Stimulated activated CD8-positive, alpha-beta memory T cell treated with anti-CD3 and anti-CD28 coated beads, Interleukin-7, amount 100 ng/mL, for 1 hour (primary cell): ENCODE measurements at places on chromosomes 7 and 10.

DNA sequence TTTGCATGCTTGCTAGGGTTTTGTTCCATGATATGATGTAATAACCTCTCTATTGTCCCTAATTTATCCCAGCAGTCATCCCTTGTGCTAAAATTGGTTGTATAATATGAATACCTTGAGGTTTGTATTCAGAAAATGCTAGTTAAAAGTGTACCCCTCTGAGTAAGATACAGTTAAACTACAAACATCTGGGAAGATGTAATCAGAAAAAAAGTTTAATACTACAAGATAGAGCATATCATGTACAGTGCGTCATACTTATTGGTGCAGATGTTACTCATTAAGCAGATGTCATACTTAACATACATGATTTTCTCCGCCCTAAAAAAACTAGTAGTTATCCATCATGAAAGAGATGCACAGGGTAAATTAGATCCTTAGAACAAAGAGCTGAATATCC lies 336.1 kb upstream of the KCND2 start:
- no peak for DNase-seq

- no peak for DNase-seq
Measured at GRCh38 chr10:10660054-10660453, 357.6 kb upstream of the CELF2 start.

GRCh38 chr7:50631100-50631499 lies 65.9 kb upstream of the DDC start:
- no peak for DNase-seq

- DNase-seq = no peak
Measured at GRCh38 chr10:13047529-13048206, 46.2 kb upstream of the CCDC3 start.

GRCh38 chr10:18079665-18080295 lies 60.4 kb upstream of the CACNB2 start:
- DNase-seq = no peak

DNA sequence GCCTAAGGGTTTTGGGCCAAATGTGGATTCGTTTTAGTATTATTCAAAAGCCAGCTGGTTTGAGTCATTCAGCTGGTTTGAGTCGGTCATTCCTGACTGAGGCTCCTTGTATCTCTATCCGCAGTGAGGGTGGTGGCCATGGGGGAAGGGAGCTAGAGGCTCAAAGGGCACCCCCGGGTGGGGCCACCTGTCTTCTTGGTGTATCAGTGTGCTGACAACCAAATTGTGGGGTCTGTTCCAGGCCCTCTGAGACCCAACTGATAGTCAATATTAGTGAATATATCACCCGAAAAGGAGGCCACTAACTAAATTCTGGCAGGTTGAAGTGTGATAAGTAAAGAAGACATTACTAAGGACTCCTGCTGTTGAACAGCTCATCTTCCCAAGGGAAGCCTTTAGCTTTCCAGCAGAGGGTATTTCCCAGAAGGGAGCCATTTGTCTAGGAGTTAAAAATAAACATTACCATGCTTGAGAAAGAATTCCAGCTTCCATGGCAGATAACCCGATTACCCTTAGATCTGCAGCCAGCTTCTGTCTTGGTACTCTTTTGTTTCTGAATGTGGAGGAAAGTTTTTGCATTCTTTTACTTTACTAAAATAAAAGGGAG lies 29.9 kb upstream of the DDX50 start:
- no peak for DNase-seq

- DNase-seq = peak; percentile 21
Measured at GRCh38 chr10:45001381-45002148, 842 bp downstream of the ZNF22 start.

DNA sequence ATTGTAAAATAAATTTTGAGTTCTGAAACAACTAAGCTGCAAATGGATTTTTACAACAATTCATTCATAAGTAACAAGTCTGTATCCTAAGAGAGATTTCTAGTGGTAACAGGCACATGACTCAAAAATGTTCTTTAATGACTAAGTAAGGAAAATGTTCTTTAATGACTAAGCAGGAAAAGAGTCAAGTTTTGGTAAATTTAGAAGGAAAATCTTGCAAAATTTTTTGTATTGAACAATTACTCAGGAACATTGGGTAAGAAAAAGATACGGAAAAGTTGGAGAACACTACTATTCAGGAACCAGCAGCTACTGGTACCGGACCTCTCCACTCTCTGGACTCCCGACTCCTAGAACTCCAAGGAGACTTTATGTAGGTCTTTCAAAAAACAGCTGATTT lies 33.5 kb downstream of the HYCC1 start:
- no peak for DNase-seq

DNA sequence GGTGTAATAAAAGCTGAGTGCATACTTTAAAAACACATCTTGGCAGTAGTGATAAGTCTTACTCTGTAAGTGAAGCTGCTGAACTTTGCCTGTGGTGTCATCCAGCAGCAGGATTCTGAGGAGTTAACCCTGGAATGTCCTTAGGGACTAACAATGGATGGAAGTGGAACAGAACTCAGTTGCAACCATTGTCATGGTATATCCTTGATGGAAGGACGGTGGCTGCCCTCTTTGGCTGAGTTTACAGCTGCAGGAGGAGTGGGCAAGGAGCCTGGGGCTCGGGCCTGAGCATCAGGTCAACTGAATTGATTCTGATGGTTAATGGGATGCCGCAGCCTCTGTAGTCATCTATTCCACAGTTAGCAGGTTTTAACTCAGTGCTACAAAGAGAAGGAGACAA lies 56.2 kb downstream of the MRC1 start:
- DNase-seq = no peak

- no peak for DNase-seq
Measured at GRCh38 chr7:81705206-81705605, 64.6 kb downstream of the HGF start.

DNA sequence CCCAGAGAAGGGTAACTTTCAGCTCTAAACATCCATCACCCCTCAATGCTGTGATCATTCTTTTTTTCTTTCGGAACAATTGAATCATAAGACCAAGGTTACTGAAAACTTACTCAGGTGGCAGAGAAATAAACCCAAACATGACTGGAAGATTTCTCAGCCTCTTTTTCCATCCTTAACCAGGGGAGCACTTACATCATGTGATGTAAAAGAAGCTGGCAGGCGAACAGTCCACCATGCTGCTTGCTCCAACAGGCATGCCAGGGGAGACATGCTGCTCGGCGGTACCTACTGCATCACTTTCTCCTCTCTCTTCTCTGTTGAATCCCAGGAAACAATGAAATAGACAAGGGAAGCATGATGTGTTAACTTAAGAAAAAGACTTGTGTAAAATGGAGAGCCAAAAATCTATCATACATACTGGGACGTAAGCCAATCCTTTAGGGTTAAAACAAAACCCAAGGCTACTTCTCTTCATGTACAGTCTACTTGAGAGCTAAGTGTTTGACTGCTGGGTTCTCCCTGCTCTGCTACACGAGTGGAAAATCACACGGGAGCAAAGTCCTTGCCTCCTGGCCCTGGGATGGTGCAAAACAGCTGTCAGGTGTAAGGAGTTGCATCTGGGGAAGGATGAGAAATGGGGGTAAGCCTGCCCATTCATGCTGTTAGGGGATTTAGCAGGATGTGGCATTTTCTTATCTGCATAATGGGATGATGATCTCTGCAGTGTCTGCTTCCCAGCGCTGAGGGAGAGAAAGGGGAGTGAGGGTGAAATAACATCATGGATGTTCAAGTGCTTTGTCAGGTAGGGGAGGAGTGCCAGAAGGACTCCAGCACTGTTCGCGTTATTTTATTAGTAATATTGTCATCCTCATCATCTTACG lies 64.3 kb upstream of the ZNF438 start:
- no peak for DNase-seq

- no peak for DNase-seq
Measured at GRCh38 chr10:3784510-3785250, at the start of gene KLF6. Gene KLF6 (minus strand): TSS chr10:3785209. CDS start chr10:3785014, 195 bp downstream.

DNA sequence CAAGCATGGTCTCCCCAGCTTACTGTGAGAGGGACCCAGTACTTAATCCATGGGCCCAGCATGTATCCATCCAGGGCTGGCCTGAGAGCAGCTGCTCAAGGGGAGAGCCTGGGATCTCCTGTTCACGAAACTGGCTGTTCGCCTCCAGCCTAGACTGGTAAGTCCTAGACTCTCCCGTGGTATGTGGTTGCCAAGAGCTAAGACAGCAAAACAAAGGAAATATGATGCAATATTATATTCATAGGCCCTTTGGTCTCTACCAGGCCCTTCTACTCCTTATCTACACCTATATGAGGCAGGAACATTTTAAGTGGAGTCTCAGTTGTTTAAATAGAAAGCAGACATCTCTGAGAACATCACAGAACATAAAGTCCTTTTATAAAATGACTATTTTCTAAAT lies 28.9 kb upstream of the STK17A start:
- no peak for DNase-seq

DNA sequence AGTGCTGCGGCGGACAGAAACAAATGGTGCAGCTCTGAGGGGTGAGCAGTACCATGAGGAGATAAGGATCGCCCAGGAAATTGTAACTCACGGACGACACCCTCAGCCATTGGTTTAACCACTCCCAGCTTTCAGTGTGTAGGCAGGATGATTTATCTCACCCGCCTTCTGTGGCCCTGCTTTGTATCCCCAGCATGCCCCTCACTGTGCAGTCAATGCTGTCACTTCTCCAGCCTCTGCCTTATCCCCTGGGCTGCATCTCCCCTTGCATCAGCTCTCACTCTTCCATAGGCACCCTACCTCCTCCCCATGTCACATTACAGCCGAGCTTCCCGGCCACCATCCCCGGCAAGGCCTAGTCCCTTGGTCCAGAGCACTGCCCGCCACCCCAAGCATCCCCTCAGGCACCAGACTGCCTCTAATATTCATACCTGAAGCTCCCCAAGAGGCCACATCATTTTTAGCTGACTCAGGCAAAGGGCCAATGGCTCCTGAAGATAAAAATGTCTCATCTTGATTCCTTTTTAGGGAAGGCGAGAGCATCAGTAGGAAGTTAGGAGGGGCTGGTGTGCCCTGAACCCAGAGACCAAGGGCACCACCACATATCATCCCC lies 77.1 kb downstream of the CARD11 start:
- no peak for DNase-seq

GRCh38 chr7:18119985-18120384 lies 92.3 kb upstream of the PRPS1L1 start:
- DNase-seq = no peak

- DNase-seq = no peak
Measured at GRCh38 chr7:106058928-106059324, 53.2 kb downstream of the SYPL1 start.

- DNase-seq = no peak
Measured at GRCh38 chr10:14605231-14605925, 169.3 kb downstream of the FAM107B start.

DNA sequence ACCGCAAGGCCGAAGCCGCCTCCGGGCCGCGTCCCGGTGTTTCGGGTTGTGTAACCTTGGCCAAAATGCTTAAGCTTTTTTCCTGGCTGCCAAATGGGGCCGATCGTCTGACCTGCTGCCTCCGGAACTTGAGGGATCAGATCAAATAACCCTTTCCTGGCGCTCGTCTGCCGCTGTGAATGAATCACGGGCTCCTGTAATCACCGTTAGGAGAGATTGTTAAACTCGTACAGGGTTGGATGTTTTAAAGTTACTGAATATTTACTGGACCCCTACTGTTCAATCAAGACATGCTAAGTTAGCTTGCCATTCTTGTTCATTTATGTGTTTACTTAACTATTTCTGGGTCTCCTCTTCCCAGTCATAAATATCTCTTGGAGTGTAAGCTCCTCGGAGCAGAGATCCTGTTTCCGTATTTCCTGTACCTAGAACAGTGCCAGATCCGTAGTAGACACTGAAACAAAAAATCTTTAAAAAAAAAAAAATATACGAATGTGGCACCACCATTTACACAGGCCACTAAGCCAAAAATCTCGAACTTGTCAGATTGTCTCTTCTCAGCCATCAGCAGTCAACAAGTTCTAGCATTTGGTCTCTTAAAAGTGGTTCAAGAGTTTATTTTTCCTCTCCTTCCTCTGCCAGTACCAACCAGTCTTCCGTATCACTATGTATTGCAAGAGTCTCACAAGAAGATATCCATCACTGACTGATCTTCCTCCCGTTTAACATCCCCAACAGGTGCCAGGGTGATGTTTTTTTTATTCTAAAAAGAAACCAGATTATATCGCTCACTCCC lies 650 bp upstream of the TM9SF3 start:
- peak; percentile 19 for DNase-seq

DNA sequence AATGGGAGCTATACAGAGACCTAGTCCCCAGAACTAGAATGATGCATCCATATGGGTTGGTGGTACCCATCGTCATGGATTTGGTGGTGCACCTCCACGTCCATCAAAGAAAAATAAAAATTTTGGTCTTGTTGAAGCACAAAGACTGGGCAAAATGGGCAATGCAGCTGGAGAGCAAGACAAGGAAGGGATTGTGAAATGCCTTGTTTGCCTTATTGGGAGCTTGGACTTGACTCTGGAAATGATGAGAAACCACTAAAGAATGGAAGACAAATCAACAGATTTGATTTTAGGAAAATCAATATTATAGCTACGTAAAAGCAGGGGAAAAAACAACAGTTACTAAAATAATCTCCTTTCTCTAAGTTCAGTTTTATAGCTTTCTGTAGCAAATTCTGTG lies 150.9 kb downstream of the CPED1 start:
- no peak for DNase-seq

- no peak for DNase-seq
Measured at GRCh38 chr7:138934861-138935260, 46.3 kb downstream of the KIAA1549 start.

GRCh38 chr7:82266081-82266480 lies 177.5 kb downstream of the CACNA2D1 start:
- no peak for DNase-seq

- DNase-seq = no peak
Measured at GRCh38 chr7:141609576-141609975, 58.4 kb downstream of the AGK start.

DNA sequence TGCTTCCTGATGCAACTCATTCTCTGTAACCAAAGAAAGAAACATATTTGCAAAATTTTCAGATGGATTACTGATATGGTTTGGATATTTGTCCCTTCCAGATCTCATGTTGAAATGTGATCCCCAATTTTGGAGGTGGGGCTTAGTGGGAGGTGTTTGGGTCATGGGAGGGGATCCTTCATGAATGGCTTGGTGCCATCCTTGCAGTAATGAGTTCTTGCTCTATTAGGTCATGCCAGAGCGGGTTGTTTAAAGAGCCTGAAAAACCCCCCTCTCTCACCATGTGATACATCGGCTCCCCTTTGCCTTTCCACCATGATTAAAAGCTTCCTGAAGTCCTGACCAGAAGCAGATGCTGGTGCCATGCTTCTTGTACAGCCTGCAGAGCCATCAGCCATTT lies 43.8 kb upstream of the PRKG1 start:
- DNase-seq = no peak

GRCh38 chr7:37598824-37599223 lies 84.7 kb upstream of the GPR141 start:
- DNase-seq = no peak

DNA sequence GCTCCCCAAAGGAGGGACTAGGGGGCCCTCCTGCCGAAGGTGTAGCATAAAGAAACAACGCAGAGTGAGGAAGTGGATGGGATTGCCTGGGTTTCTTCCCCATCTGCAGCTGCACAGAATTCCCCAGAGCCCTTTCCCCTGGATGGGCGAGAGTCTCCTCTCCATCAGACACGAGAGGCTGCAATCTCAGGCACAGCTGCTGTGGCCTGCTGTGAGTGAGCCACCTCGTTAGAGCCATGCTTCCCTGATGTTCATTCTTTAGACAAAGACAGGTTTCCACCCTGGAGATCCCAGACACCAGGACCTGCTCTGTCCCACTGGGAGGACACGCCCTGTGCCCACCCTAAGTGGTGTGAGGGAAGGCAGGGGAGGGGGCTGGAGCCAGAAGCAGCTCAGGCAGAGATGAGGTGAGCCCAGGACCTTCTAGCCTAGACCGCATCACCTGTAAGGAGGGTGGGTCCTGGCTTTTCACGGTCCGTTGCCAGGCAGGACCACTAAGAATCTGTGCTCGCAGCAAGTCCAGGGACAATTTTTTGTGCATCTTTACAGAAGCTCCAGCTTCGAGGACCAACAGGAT lies 268.6 kb upstream of the TCERG1L start:
- no peak for DNase-seq
